MV-4-11 (cell line): ENCODE measurements at places on chromosomes 4 and X.

GRCh38 chr4:169215656-169216055, 55.1 kb downstream of the SH3RF1 start:
- no peak for DNase-seq

- DNase-seq: no peak
Measured at GRCh38 chr4:160717848-160718247, 1446.0 kb downstream of the FSTL5 start.

GRCh38 chrX:2756548-2756947, 4.7 kb downstream of the XG start:
- no peak for DNase-seq

GRCh38 chrX:48468247-48468671, 1.8 kb downstream of the SLC38A5 start:
- peak; percentile 2 for DNase-seq

DNA sequence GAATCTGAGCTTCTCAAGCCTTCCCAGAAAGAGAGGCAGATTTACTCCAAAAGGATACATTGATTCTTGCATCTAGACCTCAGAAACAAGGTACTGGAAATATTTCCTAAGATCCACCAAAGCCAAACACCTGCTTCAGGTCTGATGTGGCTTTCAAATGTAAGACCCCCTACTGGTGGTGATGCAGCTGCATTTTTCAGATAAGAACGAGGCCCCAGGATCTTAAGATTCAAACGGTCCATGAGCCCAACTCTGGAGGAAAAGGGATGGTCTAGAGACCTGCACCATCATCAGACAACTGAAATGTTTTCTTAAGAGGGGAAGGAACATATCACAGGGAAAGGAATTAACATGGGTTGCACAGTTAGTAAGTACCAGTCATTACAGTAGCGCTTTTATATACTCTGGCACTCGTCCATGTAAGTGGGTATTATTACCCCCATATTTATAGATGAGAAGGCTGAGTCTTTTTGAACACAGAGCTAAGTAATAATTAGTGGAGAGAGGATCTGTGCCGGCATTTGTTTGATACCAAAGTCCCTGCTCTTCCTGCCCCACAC, 73.7 kb downstream of the LEF1 start:
- no peak for DNase-seq
